ENCODE measurements at places on chromosomes 11 and 22.
A peak's percentile ranks its signal among the peaks of the same experiment; 100 is the strongest.

GRCh38 chr11:1349327-1350041, 40.1 kb upstream of the TOLLIP start:
- no peak for DNase-seq

GRCh38 chr11:63635762-63636465, 21.7 kb upstream of the PLAAT3 start:
- DNase-seq = peak; percentile 37

- DNase-seq = peak; percentile 68
These were observed 3.7 kb downstream of the CATSPER1 start for GRCh38 chr11:66022401-66023185.

DNA sequence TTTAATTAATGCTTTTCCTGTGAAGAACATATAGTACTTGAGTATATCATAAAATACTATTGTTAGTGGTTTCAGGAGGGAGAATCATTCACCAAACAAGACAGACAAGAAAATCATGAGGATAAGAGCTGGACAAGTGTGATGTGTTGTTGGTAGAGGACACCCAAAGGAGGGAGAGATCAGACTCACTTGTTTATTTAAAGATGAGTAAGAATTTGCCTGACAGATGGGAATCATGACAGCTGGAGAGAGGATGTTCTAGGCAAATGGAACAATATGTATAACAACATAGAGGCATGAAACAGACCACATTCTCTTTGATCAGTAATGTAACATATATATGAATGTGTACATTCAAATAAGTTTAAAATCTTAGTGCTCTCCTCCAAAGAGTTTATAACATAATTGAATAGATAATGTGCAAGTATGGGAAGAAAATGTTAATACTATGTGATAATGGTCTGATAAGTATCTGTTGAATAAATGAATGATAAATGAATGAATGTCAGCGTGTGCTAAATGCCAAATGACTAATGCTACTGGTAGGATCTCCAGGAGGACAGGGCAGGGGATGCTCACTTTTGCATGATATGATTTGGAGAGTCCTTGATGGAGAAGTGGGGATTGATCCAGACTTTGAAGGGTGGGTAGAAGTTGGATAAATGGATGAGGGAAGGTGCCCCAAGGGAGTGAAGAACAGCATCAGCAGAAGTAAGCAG, 228.9 kb upstream of the SORL1-AS1 start:
- DNase-seq = no peak

GRCh38 chr11:105574974-105575373, 34.9 kb upstream of the GRIA4 start:
- no peak for DNase-seq

- no peak for DNase-seq
These were observed 126.3 kb downstream of the SLC1A2 start for GRCh38 chr11:35293035-35293434.

- no peak for DNase-seq
These were observed 4.4 kb upstream of the ENDOD1 start for GRCh38 chr11:95085117-95085816.

- no peak for DNase-seq
These were observed 63.8 kb downstream of the BTG4 start for GRCh38 chr11:111448414-111448813.

DNA sequence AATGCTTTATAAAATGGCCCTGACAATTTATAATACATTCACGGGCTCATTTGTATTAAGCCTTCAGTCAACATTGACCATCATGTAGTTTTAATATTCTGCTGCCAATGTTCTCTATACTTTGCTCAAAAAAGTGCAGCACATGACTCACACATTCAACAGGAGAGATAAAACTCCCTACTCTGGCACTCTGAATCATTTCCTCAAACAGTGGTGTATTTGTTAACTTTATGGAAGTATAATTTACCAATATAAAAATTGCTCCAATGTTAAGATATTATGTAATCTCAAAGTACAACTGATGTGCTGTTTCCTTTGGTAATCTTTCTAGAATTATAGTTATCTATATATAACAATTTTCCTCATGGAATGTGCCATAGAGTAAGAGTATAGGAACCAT, 39.9 kb downstream of the MAML2 start:
- no peak for DNase-seq

DNA sequence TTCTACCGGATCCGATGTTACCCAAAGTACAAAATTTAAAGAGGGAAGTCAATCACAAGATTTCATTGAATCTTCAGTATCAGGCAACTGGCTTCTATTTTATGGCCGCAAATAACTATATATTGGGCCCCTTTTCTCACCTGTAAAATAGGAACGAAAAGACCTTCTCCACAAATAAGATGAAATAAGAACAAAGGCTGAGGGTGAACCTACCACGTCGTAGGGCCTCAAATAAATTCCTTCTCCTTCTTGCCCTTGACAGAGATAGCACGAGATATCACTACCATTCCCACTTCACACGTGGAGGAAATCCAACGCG, 794 bp upstream of the EMSY start:
- DNase-seq = no peak

DNA sequence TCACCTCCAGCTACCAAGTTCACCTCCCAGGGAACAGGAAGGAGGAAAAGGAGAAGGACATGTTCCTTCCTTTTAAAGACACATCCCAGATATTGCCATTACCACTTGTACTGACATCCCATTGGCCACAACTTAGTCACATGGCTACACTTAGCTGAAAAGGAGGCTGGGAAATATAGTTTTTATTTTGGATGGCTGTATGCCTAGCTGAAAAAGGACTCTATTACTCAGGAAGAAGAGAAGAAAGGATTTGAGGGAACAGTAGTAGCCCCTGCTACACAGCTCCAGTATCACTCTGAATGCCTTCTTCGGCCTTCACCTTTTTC, 2.1 kb upstream of the APOA5 start:
- DNase-seq = no peak

DNA sequence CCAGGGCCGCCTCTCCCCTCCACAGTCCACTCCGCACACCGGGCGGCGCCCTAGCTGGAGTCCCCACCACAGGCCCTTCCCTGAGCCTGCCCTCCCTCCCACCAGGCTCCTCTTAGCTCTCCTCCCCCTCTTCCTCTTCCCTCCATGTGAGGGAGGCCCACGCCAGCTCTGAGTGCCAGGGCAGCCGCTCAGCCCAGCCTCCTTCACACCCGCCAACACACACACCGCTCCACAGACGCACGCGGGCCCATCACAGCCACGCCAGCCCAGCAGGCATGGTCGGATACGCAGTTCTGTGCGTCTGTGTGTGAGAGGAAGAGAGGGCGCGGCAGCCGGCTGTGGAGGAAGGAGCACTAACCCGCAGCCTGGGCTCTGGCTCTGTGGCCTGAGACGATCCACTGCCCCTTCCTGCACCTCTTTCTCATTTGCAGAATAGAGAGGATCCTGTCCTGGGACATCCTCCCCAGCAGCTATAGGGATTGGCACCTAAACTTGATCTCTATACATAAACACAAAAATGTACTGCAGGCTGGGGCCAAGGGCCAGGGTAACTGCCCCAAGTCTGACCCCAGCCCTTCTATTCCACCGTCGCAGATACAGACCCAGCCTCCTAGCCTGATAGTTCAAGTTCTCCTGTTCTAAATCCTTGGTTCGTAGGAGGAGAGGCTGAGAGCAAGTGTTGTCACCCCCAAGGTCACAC, 3.5 kb downstream of the CHRM4 start:
- DNase-seq = no peak

DNA sequence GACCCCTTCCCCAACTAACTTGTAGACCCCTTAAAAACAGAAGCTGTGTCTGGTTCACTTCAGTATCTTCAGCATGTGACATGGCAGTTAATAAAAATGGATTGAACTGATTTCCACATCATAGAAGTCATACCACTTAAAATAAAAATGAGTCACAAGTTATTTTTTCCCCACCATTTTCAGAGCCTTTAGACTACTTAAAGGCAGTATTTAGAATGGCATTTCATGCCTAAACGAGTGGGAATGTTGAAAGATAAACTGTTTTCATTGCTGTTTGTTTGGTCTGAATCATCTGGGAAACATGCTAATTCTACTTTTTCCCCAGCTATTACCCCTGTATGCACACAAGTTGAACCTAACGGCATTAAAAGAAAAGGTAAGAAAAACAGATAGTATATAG, 324.0 kb downstream of the RAB38 start:
- no peak for DNase-seq

- no peak for DNase-seq
These were observed 625 bp downstream of the RFPL2 start for GRCh38 chr22:32204040-32204855.

DNA sequence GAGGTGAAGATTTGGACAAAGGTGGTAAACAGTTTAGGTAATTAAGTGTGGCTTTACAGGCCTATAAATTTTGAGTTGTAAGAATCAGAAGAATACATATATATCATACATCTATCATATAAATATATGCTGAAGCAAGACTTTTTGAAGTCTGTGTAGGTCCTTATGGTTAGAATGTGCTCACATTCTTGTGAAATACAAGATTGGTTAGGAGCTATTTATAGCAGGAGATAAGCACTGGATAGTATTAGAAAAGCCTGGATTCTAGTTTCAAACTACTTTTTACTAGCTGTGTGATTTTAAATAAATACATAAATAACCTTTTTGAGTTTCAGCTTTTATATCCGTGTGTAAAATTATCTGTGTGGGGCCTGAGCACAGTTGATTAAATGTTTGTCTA, 42.3 kb downstream of the ANKRD42 start:
- no peak for DNase-seq

DNA sequence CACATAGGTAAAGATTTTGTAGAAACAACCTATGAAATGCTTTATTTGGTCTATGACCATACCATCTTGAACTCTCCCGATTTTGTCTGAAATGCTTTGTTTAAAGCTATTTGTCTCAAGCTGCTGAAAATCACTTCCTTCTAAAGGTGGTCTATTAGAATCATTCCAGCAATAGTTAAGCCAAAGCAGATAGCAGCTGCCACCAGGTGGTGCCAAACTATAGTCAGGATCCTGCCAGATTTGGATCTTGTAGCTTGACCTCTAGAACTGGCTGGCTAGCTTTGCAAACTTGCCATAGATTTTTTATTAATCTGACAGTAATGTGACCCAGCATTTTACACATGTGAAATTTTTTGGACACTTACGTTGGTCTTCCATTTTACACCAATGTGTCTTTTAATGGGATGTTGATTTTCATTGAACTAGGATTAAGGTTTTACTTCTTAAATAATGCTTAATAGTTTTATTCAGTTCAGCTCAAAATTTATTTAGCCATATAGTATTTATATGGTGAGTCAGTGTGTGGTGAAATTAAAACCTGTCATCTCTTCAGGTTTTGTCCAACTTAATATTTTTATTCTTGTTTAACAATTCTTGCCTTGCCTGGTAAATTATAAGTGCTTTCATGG, 19.7 kb downstream of the CTR9 start:
- DNase-seq = no peak

GRCh38 chr11:6991227-6991626, 28.9 kb downstream of the ZNF214 start:
- no peak for DNase-seq

- no peak for DNase-seq
These were observed 328.1 kb downstream of the OPCML start for GRCh38 chr11:133204158-133204557.

GRCh38 chr11:45110562-45110961, 35.9 kb upstream of the PRDM11 start:
- no peak for DNase-seq

- no peak for DNase-seq
These were observed 26.7 kb downstream of the TREH start for GRCh38 chr11:118652681-118653181.

DNA sequence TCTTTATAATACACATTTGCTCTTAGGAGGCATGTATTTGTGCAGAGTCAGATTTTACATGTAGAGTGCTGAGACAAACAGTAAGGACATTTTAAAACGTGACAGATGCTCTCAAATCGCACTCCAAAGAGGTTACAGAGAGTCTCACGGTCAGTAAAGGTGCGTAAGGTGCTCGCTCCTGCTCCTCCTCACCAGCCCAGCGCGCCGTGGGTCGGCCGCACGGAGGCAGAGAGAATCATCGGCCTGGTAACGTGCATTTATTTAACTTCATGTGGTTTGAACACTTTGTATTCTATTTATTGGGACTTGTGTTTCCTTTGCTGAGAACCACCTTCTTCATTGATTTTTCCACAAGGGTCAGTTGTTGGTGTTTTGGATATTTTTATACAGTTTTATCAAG, 900.1 kb downstream of the BRD1 start:
- DNase-seq = no peak

GRCh38 chr11:68750195-68751003, 921 bp downstream of the TESMIN start:
- DNase-seq = no peak

GRCh38 chr22:45007391-45008185, 2.2 kb downstream of the PHF21B start:
- DNase-seq = no peak

GRCh38 chr11:71279916-71280645, 27.7 kb upstream of the SHANK2 start:
- DNase-seq = no peak

GRCh38 chr11:6911948-6912347, 8.9 kb upstream of the OR2D3 start:
- no peak for DNase-seq

- DNase-seq = no peak
These were observed 14.4 kb upstream of the MN1 start for GRCh38 chr22:27815826-27816530.

DNA sequence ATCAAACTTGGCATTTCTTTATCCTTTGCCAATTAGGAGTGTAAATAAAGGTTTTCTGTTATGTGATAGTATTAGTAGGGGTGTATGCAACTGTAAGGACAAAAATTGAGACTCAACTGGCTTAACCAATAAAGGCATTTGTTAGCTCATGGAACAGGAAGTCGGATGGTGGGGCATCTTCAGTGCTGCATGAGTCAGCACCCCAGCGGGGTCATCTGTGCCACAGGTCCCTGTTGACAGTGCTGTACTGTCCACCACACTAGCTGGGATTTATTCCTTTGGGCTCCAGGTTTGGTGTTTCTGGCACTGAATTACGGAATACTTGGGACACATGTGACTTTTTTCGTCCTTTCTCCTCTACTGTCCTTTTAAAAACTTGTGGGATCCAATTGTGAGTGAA, 86.0 kb downstream of the PPP6R3 start:
- DNase-seq = no peak

DNA sequence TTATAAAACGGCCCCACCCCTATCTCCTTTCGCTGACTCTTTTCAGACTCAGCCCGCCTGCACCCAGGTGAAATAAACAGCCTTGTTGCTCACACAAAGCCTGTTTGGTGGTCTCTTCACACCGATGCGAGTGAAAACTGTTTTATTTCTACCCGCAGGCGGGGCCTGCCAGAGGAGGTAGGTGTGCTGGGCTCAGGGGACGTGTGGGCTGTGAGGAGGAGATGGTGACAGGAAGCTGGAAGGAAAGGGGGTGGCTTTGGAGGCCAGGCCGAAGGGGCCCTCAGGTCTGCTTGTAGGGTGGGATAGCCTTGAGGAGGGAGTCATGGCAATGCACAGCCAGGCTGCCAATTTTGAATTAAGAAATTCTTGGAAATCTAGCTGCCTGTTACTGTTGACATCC, 21.3 kb upstream of the KRTAP5-7 start:
- no peak for DNase-seq

GRCh38 chr11:26790738-26791137, 68.9 kb upstream of the SLC5A12 start:
- DNase-seq = no peak
